Stimulated activated CD8-positive, alpha-beta memory T cell treated with anti-CD3 and anti-CD28 coated beads, Interleukin-4, amount 100 ng/mL, for 1 hour (primary cell): ENCODE measurements at places on chromosomes 16 and 17.
A peak's percentile ranks its signal among the peaks of the same experiment; 100 is the strongest.

- no peak for DNase-seq
Observed at GRCh38 chr16:88636488-88637265, 1.7 kb upstream of the IL17C start.

- DNase-seq: no peak
Observed at GRCh38 chr16:81526199-81526598, 81.6 kb downstream of the CMIP start.

- DNase-seq: no peak
Observed at GRCh38 chr17:32527146-32527545, 40.4 kb downstream of the CDK5R1 start.

- DNase-seq: no peak
Observed at GRCh38 chr16:72561-73548, at the start of gene RHBDF1. Gene RHBDF1, minus strand, starts transcription at chr16:72631. Its CDS starts 7,616 bp downstream, at chr16:65015.

GRCh38 chr16:54932021-54932660 is 1.5 kb downstream of the IRX5 start:
- DNase-seq: no peak

DNA sequence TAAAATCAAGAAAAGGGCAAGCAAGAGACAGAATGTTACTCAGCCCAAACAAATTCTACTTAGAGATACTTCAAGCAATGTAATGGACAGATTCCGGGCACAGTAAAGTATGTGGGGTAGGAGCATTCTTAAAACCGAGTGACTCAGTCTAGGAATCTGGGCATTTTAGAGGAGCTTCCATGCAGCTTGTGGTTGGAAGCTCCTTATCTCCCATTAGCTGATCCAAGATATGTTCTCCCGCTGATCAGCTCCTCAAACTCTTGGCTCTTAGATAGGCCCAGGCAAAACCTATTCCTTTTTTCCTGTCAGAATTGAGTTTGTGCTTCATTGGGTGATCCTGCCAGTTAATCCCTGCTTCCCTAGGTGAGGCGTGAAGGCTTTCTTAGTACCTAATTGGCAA is 303.3 kb downstream of the CEP112 start:
- DNase-seq: no peak

DNA sequence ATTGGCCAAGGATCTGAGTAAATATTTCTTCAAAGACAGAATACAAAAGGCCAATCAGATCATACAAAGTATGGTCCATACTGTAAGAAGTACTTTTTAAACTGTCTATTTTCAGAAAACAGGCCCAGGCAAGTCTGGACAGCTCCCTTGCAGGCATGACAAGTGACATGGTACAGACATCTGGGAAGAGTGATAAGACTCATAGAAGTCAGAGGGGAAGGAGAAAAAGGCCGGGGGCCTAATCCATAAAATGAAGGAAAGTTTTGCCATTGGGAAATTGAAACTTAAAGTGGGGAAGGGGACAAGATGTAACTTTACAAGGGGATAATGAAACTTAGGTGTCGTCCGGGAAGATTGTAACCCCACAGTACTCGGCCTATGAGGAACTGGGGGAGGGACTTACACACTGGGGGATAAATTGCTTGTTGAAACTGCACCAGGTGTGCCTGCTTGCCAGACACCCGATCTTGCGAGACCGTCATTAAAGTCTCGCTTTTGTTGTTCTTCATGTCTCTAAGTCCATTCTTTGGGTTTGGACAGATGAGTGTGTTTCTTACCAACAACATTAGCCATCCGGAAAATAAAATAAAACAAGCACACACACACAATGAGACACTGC is 684.0 kb downstream of the CDH11 start:
- DNase-seq: no peak

DNA sequence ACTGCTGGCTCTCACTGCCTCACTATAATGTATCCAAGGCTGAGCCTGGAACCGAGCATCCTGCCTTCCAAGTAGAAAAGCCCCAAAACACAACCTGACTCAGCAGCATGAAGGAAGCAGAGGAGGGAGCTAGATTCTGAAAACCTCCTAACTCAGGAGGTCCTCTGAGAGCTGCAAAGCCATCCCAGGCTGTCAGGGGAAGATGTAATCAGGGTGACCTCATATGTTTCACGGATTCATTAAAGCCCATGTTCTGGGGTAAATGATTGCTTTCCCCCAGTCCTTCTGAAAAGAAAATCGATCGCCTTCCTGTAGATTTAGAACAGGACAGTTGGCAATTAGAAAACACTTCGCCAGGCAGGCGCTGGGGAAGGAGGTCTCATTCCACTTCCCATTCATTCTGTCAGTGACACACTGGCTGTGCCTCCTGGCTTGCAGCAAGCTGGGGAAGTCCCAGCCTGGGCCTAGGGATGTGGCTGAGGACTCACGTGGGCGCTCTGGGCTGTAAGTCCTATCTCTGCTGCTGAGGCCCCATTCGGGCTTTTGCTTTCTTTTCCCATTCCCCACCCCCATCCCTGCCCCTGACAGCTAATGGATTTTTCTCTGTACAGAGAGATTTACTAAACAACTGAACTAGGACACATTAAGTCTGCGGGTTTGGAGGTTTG is 75.7 kb upstream of the TMEM132E start:
- no peak for DNase-seq

GRCh38 chr16:5560084-5560483 is 462.5 kb upstream of the EEF2KMT start:
- no peak for DNase-seq

DNA sequence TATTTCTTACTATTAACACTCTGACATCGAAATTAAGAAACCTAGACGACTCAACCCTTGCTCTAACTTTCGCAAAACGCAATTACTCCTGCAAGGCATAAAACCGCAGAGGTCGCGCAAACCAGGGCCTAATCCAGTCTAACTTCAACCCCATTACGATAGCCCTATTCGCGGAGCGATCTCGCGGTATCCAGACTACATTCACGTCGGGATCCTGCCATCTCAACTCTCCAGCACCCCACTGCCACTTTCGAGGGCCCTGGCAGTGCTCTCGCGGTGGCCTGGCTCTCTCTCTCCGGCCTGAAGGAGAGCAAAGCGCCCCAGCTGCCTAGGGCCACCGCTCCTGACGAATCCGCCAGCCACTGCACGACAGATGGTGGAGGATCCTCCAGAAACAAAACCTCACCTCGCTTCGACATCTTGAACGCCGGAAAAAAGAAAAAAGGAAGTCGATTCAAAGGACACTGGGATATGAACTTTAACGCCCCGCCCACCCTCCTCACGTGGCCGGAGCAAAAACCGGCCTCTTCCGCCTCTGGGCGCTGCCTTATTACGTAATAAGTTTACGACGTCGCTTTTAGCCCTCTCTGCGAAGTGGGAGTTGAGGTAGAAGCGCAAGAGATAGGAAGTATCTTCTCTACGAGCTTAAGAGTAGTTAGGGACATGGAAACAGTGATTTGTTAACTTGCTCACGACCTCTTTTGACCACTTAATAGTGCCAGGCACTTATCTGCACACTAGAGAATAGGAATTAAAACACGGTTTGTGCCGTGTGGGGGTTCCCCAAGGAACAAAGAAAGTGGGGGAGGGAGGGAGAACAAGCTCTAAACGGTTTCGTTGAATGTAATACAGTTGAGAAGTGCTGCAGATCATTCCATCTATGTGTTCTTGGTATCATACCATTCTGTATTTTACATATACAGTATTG is at the start of gene RPL23:
RPL23 (minus strand) TSS at position 430 of the 928 bp plus-strand sequence; CDS start at position 419, 11 bp downstream.
- peak; percentile 79 for DNase-seq

GRCh38 chr17:82627405-82627804 is 20.8 kb downstream of the WDR45B start:
- DNase-seq: no peak

DNA sequence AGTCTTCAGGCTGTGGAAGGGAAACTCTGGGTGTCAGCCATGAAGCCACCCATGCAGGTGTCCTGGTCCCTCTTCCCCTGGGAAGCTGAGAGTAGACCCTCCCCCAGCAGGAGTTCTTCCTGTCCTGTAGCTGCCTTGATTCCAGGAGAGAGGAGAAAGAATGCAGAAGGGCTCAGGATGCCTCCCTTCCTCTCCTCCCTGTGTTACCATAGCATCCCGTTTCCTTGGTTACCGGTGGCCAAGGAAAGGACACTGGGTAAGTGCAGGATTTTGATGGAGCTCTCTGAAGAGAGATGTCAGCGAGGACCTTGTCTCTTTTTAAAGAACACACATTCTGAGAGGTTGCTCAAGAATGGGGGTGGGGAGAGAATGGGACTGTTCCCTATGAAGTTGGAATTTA is 304.1 kb upstream of the N4BP1 start:
- no peak for DNase-seq

DNA sequence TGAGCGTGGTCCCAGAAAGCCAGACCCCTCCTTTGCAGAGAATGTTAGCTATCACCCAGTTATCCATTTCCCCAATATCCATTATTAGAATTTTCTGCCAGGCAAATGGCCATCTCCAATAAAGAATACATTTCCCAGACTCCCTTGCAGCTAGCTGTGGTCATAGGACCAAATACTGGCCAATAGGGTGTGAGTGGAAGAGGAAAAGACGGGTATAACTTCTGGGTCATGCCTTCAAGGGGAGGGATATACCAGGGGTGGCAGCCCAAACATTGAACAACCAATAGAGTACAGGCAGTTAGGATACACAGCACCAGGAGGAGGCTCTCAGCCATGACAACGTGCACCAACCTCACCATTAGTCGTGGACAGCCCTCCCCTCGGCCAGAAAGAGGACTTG is 26.1 kb upstream of the FOXF1 start:
- DNase-seq: no peak

- no peak for DNase-seq
Observed at GRCh38 chr17:71032746-71033273, 863.5 kb downstream of the KCNJ2 start.

DNA sequence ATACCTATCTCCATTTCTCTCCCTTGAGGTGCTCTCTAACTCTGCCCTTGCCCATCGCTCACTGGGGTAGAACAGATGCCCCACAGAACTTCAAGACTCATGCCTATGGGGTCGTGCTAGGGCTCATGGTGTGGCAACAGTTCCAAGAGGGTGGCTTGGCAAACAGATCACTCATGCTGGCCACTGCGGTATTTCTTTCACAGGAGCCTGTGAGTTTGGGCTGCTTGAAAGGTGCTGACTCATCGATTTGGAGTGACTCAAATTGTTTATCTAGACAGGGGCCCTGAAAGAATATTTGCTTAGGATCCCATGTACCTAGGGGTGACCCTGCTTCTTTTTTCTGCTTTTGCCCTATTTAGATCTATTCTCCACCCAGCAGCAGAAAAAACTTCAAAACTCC is 69.9 kb downstream of the IRX5 start:
- no peak for DNase-seq

DNA sequence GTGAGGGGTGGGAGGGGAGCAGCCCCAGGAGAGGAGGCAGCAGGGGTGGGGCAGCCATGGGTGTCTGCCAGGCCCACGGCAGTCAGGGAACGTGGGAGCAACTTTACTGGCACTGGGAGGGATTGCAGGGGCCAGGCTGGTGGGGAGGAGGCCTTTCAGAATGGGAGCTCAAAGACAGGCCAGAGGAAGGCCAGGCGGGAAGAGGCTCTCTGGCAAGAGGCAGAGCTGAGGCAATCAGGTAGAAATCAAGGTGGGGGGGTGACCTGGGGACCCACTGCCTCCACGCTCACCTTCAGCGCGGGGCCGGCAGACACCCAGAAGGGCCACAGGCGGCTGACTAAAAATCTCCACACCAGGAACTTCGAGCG is 11.9 kb upstream of the GSE1 start:
- DNase-seq: no peak

DNA sequence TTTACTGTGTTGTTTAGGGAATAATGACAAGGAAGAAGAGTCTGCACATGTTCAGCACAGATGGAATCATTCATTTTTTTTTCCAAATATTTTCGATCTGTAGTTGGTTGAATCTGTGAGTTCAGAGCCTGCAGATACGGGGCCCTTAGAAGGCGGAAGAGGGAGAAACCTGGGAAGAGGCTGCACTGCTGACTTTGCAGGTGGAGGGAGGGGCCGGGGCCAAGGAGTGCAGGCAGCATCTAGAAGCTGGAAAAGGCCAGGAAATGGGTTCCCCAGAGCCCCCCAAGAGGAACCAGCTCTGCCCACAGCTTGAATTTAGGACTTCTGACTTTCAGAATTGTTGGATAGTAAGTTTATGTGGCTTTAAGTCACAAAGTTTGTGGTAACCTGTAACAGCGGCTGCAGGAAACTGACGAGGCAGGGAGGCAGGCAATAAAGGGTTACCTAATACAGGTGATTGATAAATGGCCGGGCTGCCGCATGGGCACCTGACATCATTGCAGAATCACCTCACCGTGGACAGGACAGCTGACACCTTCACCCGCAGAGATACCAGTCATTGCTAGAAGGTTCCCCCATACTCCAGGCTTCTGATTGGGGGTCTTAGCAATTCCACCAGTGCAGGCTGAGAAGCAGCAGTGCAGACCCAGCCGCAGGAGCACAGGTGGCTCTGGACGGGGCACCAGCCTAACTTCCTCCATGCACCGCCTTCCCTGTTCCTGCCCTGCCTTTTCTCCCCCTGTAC is 181.3 kb downstream of the IRF8 start:
- DNase-seq: no peak

- no peak for DNase-seq
Observed at GRCh38 chr16:49914657-49915056, 58.7 kb upstream of the ZNF423 start.

DNA sequence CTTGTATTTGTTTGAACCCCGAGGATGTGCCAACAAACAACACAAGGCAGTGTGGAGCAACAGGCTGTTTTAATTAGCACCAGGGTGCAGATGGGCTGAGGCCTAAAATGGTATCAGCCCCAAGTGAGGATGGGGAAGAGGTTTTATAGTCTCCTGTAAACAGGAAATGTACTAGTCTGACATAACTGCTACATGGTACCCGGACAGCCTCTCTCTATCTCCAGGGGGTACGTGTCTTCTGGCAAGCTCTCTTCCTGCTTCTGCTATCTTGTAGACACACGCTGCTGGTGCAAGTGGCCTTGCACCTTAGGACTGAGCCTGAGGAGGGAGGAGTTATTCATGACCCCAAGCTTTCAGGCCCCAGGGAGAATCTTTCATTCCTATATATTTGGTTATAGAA is 2451.0 kb downstream of the TP53TG3F start:
- DNase-seq: no peak
